Kasumi-1 (cell line): ENCODE measurements at places on chromosomes 2 and 18.
A peak's percentile ranks its signal among the peaks of the same experiment; 100 is the strongest.

- no peak for DNase-seq
Observed at GRCh38 chr2:74655579-74655978, 1.5 kb downstream of the SEMA4F start.

DNA sequence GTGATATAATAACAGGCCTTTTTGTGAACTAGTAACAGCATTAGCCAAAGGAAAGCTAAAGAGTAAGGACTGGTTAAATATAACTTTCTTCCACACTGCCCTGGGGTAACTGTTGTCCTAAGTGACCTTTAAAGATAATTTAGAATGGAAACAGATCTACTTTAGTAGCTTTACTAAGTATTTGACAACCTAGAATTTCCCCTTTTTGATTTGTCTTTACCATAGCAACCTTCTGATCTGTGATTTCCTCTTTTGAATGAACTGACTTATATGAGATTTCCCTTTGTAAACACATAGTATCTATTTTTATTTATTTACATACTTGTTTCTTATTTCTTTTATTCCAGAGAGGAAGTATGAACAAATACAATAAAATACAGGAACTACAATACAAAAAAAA lies 10.5 kb upstream of the KLF7 start:
- DNase-seq = no peak

DNA sequence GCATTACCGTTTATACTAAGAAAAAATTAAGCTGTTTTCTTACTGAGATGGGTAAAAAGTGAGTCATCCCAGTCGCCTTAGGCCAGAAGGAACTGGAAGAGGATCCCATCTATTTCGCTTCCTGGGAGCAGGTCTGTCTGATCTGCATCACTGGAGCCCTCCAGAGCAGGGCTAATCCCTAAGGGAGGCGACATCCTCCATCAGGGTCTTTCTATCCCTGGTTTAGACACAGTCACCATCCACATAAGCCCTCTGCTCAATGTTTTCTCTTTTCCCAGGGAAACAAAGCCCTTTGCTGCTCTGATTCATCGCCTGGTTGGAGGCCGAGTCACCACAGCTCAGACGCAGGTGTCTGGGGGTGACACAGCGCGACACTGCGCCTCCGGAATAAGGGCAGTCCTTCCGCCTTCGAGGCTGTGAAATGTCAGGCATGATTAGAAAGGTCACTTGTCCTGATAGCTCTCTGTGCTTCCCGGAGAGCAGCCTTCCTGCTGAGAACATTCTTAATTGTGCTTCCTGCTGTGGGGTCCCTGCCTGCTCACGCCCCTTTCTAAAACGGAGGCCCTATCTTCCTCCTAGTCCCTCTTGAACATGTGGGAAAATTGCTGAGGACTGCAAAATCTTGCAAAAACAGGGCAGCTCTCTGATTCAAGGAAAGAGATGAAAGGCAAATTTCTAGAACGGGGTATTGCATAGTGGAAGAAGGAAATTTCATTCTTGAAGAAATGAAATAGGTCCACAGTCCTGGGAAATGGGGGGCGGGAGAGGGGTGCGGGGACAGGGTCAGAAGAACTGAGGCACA lies 56.3 kb downstream of the MARCHF4 start:
- DNase-seq = no peak

- no peak for DNase-seq
Observed at GRCh38 chr2:18924886-18925285, 335.5 kb upstream of the NT5C1B start.

- no peak for DNase-seq
Observed at GRCh38 chr18:30106356-30106755, 936.2 kb downstream of the DSC3 start.

- no peak for DNase-seq
Observed at GRCh38 chr2:214180071-214180470, 230.8 kb upstream of the VWC2L start.

DNA sequence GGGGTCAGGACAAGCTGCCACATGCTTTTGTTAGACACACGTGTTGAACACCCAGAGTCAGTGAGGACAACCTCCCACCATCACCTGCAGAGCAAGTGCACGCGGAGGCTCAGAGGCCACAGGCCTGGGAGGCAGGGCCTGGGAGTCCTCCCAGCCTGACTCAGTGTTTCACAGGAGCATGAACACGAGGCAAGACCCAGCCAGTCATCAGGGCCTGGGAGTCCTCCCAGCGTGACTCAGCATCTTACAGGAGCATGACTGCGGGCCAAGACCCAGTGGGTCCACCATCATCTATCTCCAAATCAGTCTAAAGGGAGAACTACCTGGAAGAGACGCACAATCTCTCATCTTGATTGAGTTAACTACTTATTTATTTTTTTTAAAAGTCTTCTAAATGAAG lies 112.6 kb upstream of the PXDN start:
- DNase-seq = no peak

DNA sequence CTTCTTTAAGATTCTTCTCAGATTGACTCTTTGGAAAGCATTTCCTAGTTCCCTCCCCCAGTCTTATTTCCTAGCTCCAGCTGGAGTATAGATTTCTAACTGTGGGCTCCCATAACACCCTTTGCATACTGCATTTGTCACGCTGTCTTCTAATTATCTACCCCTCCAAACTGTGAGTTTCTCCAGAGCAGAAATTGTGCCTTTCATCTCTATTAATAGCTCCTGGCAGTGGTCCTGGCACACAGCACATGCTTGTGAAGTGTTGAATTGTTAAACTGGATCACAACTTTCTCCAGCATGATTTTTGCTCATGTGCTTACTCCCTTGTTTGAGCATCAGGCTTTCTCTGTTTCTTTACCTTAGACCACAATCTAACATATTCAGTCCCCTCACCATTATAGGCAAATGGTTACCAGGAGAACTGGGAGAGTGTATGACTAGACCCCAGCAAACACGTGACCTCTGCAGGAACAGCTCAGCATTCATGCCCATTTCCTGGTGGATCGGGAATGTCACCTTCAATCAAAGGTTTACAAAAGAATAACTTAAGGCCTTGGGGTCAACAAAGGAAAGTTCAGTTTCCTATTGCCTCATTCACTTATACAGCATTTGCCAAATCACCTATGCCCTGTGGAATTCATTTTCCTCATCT lies 175.7 kb upstream of the TANK start:
- DNase-seq = no peak

GRCh38 chr2:86783615-86784339 lies 6.9 kb downstream of the CD8A start:
- DNase-seq = no peak

DNA sequence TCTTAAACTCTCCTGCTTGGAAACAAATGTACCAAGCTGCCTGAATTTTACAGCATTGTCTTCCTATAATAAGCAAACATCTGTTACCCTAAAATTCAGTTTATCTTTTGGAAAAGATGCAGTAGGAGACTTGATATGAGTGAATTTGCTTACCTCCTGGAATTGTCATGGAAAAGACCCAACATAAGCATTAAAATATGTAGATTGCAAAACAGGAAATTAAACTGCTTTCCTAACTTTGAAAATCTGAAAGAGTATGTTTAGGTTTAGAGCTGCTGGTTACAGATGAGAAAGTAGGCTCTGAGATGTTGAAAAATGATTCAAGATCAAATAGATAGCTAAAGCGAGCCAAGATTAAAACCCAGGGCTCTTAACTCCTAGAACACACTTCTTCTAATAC lies 316.5 kb downstream of the SOX11 start:
- DNase-seq = no peak

GRCh38 chr2:198044777-198045176 lies 240.4 kb downstream of the PLCL1 start:
- DNase-seq = no peak

DNA sequence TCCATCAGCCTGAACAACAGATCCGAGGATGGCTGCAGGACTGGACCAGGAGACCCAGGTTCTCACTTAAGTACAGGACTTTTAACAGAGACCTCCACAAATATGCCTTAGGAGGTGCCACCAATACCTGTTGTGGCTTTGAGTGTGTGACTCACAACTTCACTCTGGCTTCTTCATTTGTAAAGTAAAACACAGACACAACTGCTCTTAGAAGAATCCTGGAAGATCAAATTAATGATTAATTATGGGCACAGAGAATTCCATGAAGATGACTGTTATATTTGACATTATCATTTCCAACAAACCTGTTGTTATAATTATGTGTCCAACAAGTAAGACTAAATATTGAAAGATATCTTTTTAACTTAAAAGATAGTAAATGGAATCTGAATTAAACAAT lies 481.4 kb upstream of the KLHL29 start:
- DNase-seq = no peak

DNA sequence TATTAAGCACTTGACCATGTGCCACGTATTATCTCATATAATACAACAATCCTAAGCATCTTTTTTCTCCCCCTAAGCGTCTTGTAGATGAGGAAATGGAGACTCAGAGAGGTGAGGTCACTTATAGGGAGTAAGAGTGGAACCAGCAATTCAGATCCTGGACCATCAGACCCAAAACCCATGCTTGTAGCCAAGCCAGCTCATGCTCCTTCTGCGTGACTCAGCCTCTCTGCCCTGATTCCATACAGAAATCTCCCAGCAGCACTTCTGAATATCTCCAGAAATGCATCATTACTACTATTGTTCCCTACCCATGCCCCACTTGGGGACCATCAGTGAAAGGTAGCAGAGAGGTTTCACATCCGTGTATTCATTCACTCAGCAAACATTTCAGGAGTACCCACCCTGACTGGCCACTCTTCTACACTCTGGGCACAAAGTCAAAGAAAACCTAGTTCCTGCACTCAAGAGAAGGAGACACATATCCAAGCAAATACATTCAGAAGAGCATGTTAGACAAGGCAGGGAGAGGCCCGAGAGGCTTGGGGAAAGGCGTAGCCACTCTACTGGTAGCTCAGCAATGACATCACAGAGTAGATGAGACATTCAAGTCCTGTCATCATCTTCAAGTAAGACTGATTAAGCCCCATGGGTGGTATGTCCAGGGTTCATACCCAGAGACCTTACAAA lies 141.9 kb downstream of the MTCL1 start:
- no peak for DNase-seq

GRCh38 chr2:241584436-241584835 lies 25.9 kb downstream of the BOK start:
- DNase-seq = no peak

- no peak for DNase-seq
Observed at GRCh38 chr2:191206613-191207471, 38.4 kb upstream of the MYO1B start.

DNA sequence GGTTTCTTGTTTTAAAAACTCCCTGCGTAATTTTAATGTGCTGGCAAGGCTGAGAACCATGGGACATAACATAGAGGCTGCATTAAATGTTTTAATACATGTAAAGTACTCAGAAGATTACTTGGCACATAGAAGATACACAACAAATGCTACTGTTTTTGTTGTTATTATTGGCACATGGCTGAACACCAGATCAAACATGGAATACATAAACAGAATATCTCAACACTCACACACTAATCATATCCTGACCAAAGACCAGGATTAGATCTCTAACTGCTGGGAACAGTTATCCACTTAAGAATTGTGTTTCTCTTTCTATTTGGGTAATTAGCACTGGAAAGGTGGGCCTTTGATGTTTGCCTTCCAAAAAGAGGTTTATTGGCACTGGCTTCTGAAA lies 69.3 kb downstream of the KCNE4 start:
- DNase-seq = no peak

DNA sequence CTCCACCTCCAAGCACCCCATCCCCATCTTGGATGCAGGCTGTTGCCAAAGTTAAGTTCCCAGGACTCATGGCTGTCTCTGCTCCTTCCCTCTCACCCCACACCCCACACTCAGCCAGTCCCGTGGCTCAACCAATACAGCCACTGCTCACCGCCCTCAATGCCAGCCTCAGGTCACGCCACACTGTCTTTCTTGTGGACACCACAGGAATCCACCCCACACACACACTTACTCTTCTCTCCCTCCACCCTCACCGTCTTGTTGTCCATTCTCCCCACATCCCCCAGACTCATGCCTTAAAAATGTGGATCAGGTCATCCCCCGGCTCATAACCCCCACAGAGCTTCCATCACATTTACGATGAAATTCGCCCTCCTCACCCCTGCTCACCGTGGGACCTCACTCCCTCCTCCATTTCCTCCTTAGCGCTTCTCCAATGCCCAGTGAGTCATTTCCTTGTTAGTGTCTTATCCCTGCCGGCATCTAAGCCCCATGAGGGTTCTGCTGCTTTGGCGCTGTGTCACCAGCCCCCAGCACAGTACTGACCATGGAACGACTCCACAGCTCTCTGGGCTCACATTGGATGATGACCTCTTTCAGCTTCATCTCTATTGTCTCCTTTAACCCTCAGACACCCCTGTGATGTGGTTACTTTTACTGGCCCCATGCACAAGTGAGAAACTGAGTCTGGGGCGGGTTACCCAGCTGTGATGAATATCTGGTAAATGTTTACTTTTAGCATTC lies 13.8 kb downstream of the MLPH start:
- DNase-seq = peak; percentile 4

- peak; percentile 14 for DNase-seq
Observed at GRCh38 chr2:233051241-233052149, 8.6 kb upstream of the INPP5D start.

DNA sequence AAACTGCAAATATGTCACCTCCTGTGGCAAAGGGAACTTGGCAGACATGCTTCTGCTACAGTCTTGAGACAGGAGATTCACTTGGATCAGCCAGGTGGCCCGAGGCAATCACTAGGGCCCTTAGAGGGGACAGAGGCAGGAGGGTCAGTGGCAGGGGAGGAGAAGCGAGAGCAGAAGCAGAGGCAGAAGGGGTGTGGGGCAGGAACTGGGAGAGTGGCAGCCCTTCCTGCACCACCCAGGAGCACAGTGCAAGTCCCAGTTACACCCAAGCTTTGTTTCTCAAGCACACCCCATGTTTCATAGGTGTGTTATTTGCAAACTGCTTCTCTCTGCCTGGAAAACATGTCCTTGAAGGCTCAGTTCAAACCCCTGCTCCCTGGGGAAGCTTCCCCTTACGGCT lies 309.7 kb upstream of the MYT1L start:
- DNase-seq = no peak
